Activated CD4-positive, alpha-beta T cell treated with anti-CD3 and anti-CD28 coated beads for 24 hours (primary cell): ENCODE measurements at places on chromosomes 2 and 18.

DNA sequence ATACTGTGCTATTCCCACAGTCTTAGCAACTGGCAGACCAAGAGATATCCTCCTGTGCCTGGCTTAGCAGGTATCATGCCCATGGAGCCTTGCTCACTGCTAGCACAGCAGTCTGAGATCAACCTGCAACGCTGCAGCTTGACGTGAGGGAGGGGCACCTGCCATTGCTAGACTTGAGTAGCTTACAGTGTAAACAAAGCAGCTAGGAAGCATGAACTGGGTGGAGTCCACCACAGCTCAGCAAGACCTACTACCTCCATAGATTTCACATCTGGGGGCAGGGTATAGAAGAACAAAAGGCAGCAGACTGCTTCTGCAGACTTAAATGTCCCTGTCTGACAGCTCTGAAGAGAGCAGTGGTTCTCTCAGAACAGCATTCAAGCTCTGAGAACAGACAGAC is 74.8 kb downstream of the AKAIN1 start:
- no peak for DNase-seq

GRCh38 chr2:23028106-23028505 is 356.9 kb upstream of the KLHL29 start:
- DNase-seq = no peak

- no peak for DNase-seq
Measured at GRCh38 chr2:70888923-70889715, 46.6 kb upstream of the ATP6V1B1 start.

DNA sequence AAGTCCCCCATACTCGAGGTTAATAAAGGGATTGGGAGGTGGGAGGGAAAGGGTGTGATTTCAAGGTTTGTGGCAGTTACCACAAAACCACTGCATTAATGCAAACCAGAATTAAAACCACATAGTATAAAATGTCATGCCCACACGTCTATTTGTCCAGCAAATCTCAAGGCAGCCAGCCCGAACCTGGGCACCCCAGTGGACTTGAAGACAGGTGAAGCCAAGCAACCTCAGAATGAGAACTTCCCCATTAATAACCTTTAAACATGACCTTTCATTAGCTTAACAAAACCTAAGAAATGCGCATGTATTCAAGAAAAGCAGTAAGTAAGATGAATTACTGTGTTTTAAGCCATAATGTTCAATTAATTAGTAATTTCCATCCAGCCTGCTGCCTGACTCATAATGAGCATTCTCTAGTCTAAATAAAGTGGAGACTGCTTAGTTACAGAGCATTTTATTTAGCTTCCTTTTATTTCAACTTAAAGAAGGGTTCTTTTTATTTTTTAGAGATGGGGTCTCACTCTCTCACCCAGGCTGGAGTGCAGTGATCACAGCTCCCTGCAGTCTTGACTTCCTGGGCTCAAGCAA is 229.6 kb downstream of the FAM210A start:
- DNase-seq = no peak

GRCh38 chr2:98236935-98237334 is 109.3 kb upstream of the CNGA3 start:
- DNase-seq = no peak

GRCh38 chr2:9793918-9794717 is 49.2 kb upstream of the TAF1B start:
- DNase-seq = no peak

- DNase-seq = no peak
Measured at GRCh38 chr18:811182-811891, 705 bp downstream of the YES1 start.

GRCh38 chr2:192145496-192145895 is 49.2 kb downstream of the TMEFF2 start:
- no peak for DNase-seq

- DNase-seq = no peak
Measured at GRCh38 chr18:12287131-12287681, 20.8 kb upstream of the TUBB6 start.

DNA sequence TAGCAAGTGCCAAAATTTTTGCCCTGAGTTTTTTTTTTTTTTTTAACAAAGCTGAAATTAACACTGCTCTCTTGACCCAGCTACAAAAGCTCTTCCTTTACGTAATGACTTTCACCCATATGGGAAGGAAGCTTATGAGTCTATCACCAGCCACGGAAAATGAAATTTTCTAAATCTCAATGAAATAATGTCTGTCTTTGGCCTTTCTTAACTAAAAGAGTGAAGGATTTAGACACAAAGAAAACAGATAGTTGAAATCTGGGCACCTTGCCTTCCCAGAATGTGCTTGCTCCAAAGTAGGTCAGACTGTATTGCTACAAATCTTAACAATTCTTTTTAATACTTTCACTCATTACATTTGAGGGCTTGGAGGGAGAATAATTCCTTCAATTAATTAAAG is 180.8 kb upstream of the MGAT5 start:
- DNase-seq = no peak

GRCh38 chr18:44786688-44787087 is 106.0 kb downstream of the SETBP1 start:
- DNase-seq = no peak

GRCh38 chr2:52074130-52074719 is 1042.3 kb upstream of the NRXN1 start:
- no peak for DNase-seq

DNA sequence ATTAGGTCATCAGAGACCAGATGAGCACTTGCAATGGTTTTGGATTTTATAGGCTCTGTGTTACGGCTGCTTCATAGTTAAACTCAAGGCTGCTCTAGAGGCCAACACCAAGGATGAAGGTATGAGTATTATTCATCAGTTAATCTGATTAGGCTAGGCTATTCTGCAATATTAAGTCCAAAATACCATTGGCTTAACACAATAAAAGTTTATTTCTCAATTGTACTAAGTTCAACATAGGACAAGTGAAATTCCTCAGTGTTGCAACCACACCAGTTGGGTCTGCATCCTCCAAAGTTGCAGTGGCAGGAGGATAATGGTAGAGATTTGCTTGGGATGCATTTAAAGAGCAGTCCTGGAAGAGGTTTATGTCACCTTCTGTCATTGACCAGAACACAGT is 538.3 kb upstream of the CDH2 start:
- no peak for DNase-seq

- no peak for DNase-seq
Measured at GRCh38 chr2:7847321-7847720, 834.5 kb upstream of the ID2 start.

DNA sequence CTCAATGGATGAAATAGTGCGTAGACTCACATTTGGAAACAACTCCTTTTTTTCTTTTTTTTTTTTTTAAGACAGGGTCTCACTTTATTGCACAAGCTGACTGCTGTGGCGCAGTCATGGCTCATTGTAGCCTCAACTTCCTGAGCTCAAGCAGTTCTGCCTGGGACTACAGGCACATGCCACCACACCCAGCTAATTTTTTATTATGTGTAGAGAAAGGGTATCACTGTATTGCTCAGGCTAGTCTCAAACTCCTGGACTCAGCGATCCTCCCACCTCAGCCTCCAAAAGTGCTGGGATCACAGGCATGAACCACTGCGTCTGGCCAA is 17.4 kb downstream of the HAT1 start:
- no peak for DNase-seq

DNA sequence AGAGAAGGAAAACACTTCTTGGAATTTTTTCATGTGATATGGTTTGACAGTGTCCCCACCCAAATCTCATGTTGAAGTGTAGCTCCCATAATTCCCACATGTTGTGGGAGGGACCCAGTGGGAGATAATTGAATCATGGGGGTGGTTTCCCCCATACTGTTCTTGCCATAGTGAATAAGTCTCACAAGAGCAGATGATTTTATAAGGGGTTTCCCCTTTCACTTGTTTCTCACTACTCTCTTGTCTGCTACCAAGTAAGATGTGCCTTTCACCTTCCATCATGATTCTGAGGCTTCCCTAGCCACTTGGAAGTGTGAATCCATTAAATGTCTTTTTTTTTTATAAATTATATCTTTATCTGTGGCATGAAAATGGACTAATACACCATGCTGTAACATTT is 250.7 kb downstream of the LPIN1 start:
- DNase-seq = no peak

DNA sequence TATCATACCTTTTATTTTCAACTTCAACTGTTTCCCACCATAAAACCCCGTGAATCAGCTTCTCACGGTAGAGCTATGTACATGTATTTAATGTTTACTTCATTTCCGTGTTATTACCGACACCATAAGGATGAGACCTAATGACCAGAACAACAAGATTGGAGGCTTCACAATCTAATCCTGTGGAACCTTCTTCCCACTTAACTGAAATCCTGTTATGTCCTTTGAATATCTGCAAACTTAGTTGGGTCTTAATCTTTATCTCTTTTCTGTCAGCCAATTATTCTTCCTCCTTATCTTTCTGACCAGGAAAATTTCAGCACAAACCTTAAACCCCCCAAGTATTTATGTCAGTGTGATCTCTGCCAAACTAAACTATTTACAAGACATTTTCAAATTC is 214.4 kb downstream of the TMX3 start:
- no peak for DNase-seq

GRCh38 chr2:216802516-216803215 is 57.2 kb downstream of the TNP1 start:
- DNase-seq = no peak

DNA sequence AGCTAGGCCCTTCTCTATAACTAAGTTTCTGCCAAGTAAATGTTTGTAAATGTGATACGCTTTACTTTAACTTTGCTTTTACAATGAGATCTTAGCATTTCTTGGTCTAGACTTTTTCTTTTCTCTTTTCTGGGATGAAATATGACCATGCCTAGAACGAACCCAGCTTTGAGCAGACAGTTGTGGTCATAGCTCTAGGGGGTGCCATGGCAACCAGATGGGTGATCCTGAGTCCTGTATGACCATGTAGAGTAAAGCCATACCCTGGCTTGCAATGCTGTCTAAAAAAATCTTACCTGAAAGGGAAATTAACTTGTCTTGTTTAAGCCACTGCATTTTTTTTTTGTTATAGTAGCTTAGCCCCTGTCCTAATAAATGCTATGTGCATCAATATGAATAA is 956.3 kb downstream of the SLC4A3 start:
- DNase-seq = no peak

GRCh38 chr2:201950606-201951005 is 83.0 kb upstream of the FZD7 start:
- DNase-seq = no peak

DNA sequence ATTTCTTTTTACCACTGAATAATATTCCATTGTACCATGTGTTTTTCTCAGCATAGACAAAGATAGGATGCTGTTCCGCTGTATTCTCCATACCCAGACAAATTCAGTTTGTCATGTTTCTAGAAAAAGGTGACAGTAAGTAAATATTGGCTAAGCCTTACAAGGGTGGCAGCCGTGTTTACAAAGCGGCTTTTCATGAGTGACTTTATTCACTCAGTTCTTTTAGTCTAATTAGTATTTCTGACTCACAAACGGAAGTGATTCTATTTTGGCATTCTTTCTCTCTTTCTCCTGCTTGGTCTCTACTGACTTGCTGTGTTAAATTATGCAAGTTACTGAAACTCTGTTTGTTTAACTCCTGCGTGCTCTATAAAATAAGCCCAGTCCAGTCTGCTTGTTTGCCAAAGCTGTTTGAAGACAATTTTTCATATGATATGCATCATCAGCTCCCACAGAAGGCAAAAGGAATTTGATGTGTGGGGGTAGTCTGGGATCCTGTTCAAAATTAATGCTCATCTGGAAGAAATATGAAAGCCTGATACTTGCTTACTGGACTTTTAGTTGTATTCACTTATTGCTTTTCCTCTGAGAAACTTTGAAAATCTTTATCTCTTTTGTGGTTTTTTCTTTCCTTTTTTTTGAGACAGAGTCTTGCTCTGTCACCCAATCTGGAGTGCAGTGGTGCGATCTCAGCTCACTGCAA is 2.3 kb upstream of the PLEKHH2 start:
- DNase-seq = no peak
